A549 treated with dexamethasone at 1 μM for 4 hours (cell line): ENCODE measurements at places on chromosomes 3 and 15. TPM values are rescaled to one million over a fixed set of nuclear protein-coding genes. Genes with fewer than 3 reads are reported as not detected.

Gene DOCK3
- 0.28 to 0.43 TPM (median 0.35 TPM) in 5 replicates for total RNA-seq

Gene ACP3
- 0.02 to 0.06 TPM (median 0.06 TPM) in 3 of 5 replicates, not detected in the others for total RNA-seq

Gene LAMB2
- 72.0 to 116 TPM (median 99.6 TPM) in 5 replicates for total RNA-seq

Gene ISLR2
- 0.06 to 0.22 TPM (median 0.15 TPM) in 5 replicates for total RNA-seq

Gene SPINK8
- not detected in 5 replicates for total RNA-seq

Gene NRG4
- total RNA-seq, result 0.25 to 1.1 TPM (median 0.68 TPM) in 5 replicates

Gene ADAMTS7
- 4.5 to 10.6 TPM (median 8.4 TPM) in 5 replicates for total RNA-seq
